ENCODE measurements at places on chromosomes 16 and 17.
A peak's percentile ranks its signal among the peaks of the same experiment; 100 is the strongest.

GRCh38 chr16:69325784-69326171 lies 4.6 kb downstream of the PDF start:
- DNase-seq: no peak

DNA sequence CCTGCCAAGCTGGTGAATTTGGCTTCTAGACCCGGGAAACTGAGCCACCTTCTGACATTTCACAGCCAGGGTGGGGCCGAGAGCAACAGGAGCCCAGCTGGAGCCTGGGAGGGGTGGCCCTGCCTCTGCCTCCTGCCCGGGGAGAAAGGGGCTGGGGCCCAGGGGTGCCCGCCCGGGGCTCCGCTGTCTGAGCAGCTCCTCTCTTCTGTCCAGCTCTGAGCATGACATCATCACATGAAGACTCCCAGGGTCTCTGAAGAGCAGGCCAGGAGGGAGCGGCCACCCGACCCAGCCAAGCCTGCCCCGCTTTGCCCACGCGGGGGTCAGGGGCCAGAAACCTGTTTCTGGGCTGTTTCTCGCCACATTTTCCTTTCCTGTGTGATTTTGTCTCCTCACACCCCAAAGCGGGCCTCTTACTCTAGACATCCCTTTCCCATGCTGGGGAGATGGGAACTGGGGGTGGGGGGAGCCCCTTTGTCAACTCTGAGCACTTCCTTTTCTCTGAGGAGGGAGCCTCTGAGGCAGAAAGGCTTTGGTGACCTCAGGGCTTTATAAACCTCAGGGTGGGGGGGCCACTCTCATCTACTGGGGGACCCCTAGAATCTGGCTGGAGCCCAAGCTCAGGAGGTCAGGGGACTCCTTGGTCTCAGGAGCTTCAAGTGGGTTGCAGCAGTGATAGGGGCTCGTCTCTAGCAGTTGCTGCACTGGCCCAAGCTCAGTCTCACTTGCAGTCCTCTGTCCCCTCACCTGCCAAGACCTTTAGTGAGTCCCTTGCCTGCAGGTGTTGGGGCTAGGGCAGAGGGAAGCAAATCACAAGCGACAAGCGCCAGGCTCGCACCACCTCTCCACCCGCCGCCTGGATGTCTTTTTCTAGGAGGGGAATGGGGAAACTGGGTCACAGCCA lies 7.6 kb downstream of the UBALD2 start:
- no peak for DNase-seq

- no peak for DNase-seq
Observed at GRCh38 chr17:79413611-79414010, 197.2 kb downstream of the RBFOX3 start.

DNA sequence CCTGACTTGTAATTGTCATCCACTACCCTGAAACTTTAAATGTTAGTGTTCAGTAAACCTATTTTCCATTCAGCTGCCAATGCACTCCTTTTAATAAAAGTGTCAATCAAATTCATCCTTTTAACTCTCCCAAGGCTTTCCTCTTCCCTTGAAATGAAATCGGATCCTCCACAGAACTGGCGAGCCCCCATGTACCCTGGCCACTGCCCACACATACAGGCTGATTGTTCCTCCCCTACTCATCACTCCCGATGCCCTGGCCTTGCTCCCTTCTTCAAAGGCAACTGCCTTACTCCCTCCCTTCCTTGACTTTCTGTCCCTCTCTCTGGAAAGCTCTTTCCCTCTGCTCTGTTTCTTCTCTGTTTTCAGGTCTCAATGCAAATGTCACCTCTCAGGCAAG lies 7.6 kb downstream of the KRT33A start:
- no peak for DNase-seq

GRCh38 chr16:84800158-84800978 lies 19.4 kb upstream of the CRISPLD2 start:
- no peak for DNase-seq

- DNase-seq: no peak
Observed at GRCh38 chr17:31907342-31907962, 5.9 kb upstream of the UTP6 start.

DNA sequence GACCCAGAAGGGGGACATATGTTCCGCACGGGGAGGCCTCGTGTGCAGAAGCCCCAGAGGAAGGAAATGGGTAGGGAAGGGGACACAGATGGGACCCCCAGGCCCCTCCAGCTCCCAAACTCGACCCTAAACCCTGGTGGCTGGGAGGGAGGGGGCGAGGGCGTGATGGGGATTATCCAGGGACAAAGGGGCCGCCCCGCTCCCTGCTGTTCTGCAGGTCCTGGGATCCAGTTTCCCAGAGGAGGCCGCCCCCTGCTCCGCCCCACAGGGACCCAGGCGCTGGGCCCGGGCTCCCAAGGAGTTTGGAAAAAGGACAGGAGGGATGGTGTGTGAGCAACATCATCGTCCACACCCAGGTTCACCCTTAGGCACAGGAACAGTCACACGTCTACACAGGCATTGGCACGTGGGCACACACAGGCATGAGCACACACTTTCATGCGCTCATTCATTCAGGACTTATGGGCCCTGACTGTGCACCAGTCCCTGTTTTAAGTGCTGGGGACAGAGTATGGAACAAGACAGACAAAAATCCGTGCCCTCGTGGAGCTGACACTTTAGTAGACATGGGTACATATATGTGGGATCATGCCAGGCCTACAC lies 12.8 kb upstream of the FBXL19 start:
- DNase-seq: no peak

- no peak for DNase-seq
Observed at GRCh38 chr16:35414139-35414538, 1954.7 kb downstream of the TP53TG3F start.

DNA sequence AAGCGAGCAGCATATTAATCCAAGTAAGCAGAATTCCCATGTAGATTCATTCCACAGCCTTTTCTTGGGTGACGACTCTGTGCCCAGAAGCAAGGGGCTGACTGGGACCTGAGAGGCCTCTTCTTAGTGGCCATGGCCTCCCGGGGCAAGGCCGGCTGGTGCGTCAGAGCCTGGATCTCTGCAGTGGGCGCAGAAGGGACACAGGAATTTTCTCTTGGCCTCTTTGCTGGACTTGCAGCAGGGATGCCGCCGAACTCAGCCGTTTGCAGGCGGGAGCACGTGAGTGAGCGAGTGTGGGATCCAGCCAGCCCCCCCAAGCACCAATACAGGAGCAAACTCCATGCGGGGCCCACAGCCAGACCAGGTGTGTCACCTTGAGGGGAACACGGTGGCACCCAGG lies 151.8 kb downstream of the RPTOR start:
- no peak for DNase-seq

DNA sequence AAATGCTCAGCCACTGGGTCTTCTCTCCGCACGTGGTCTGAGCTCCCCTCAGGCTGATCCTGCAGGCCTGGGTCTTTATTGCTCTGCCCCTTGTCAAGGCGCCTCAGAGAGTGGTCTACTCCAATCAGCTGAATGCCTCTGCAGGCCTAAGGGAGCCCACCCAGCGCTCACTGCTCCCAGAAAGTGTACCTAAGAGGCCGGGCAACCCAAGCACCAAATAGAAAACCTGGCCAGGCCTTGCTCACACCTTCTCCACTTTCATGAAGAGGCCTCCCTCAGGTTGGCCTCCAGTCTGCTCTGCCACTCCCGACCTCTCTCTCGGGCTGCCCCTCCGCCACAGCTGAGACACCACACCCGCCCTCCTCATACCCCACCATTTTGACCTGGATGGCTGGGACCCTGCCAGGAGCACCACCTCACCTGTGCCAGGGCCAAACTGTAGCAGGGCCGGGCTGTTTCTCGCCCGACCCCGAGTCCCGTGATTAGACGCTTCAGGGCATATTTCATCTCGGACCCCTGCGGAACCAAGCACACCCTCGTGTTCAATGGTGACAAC lies 665 bp downstream of the MYBBP1A start:
- no peak for DNase-seq

DNA sequence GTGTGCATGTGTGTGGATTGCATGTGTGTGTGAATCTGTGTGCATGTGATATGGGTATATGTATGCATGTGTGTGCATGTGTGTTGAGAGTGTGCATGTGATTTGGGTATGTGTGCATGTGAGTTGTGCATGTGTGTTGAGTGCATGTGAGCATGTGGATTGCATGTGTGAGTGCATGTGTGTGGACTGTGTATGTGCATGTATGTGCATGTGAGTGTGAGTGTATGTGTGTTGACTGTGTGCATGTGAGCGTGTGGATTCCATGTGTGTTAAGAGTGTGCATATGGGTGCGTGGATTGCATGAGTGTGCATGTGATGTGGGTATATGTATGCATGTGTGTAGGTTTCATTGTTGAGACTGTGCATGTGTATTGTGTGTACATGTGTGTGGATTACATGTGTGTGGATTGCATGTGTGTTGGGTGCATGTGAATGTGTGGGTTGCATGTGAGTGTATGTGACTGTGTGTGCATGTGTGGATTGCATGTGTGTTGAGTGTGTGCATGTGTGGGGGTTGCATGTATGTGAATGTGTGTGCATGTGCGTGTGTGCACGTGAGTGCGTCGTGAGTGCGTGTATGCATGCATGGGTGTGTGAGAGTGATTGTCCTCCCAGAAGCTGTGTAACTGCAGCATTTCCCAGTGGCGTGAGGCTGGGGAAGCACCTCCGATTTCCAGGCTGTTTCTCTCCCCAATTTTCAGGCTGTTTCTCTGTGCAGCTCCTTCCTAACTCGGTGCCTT lies 19.4 kb downstream of the C1QTNF1 start:
- DNase-seq: no peak

DNA sequence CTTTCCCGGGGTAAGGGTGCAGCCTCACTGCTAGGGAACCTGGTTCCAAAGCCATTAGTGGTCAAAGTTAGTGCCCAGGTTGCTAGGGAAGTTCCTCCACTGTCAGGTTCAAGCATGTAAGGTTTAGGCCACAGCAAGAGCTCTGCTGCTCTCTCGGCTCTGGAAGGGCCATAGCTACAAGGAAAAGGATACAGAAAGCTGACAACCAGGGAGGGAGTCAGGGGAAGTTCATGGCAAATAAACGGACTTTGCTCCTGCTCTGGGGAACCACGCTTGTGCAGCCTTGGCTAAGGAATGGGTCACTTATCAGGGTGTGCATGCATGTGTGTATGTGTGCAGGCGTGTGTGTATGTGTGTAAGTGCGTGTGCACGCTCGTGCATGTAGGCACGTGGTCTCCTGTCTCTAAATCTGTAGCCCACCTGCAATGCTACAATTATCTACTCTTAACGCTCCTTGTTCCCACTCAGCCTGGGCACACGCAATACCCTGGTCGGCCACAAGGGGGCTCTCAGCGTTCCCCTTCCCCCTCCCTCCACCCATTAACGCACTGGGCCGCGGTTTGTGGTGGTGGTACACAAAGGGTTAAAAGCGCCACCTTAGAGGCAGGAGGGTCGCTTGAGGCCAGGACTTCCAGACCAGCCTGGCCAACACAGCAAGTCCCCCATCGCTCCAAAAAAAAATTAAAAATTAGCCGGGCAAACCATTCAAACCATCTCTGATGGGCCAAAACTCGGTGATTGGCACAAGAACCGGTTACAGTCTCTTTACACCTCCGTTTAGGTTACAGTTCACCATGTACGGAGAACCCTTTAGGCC lies 48.4 kb upstream of the KDM8 start:
- DNase-seq: peak; percentile 56

Measured in HCT116 (cell line).